ENCODE measurements at places on chromosomes 7 and 10. TPM values are rescaled to one million over a fixed set of nuclear protein-coding genes. Genes with fewer than 3 reads are reported as not detected.

The LRRD1 gene
- total RNA-seq = not detected

The SPACDR gene
- total RNA-seq = 0.64 TPM

The CHCHD3 gene
- total RNA-seq = 151 TPM

The FZD8 gene
- 1.1 TPM for total RNA-seq

The SSMEM1 gene
- not detected for total RNA-seq

The EMX2 gene
- total RNA-seq = not detected

DNA sequence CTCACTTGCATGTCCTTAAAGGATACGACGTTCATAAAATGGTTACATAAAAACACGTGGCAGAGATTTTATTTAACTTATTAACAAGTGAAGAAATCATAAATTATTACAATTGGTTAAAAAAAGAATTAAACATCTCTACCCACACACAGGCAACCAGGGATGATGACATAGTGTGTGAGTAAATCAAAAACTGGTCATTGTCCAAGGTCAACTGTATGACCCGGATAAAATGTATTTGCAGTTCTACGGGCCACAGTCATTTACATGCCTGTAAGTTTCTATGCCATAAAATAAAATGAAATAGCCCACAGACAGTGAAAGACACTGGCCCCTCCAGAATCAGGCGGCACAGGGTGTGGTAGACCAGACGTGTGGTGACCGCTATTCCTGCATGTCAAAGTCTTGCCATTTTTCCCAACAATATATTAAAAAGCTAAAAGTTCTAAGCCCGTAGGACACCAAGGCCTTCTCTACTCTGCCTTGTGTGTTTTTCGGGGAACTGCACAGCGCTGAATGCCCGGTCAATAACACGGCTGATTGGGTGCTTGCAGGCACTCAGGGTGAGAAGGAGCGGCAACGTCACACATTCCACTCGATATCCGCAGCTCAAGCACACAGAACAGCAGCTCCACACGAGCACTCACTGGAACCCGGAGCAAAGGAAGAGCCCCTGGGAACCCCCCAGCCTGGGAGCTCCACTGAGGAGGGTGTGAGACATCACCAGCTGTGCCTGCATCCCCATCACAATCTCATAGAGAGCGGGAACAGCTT, 143.3 kb upstream of the PPP2R2D start:
- DNase-seq = no peak

DNA sequence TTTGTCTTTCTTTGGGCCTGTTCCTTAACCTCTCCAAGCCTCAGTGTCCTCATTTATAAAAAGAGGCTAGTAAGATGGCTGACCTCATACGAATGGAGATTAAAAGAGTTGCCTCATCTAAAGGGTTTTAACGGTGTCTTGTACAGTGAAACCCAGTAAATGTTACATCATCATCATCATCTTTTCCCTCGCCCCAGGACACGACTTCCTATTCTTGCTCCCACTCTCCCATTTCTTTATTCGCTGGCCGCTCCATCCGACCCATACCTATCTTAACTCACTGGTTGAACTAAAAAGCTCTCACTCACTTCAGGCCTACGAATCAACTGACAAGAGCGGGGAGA, 554 bp downstream of the FRA10AC1 start:
- DNase-seq = no peak

DNA sequence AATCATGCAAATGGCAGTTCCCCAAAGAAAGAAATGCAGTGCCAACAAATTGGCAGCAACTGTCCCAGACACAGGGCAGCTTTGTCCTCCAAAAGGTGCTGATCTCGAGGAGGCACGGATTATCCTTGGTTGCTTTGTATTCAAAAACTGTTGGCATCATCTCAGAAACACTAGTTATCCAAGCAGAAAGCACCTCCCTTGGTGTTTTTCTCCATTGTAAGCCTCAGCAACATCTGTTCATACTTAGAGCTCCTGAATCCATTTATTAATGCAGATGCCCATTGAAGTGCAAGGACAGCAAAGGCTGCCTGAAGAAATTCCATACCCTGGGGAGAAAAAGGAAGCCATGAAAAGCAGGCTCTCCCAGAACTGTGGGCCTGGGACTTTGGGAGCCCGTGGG, 1.1 kb upstream of the NPS start:
- no peak for DNase-seq

DNA sequence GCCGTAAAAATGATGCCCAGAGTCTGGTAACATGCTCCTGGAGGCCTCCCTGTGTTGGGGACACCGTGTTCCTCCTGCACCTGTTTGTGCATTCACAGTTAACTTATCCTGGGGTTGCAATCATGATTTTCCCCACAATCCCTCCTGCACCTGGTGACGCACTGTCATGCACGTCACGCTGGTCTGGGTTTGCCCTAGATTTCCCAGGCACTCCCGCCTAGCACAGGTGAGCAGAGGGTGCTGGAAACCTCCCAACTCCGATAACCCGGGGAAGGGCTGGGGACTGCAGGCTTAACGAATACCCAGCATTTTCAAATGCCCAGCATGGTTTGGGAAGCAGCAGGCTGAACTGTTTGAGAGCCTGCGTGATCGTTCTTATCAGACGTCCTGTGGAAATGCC, 427.1 kb downstream of the TCERG1L start:
- DNase-seq = no peak

The OPALIN gene
- not detected for total RNA-seq

- no peak for DNase-seq
Measured at GRCh38 chr10:14474656-14475055, 143.9 kb upstream of the FRMD4A start.
